ENCODE measurements at places on chromosomes 2 and 18. TPM values are rescaled to one million over a fixed set of nuclear protein-coding genes. Genes with fewer than 3 reads are reported as not detected.

Gene MPP4
- 0.33 TPM for total RNA-seq

Gene FOXI3
- not detected for total RNA-seq

Gene IL36A
- total RNA-seq = not detected

- DNase-seq = no peak
Observed at GRCh38 chr2:238567996-238568395, 141.3 kb downstream of the ASB1 start.

All from gastrocnemius medialis (tissue), 4 donors.